Activated naive CD4-positive, alpha-beta T cell treated with anti-CD3 and anti-CD28 coated beads, Interleukin-2, amount 50 U/mL, for 16 hours (primary cell): ENCODE measurements at places on chromosomes 16 and 17.

DNA sequence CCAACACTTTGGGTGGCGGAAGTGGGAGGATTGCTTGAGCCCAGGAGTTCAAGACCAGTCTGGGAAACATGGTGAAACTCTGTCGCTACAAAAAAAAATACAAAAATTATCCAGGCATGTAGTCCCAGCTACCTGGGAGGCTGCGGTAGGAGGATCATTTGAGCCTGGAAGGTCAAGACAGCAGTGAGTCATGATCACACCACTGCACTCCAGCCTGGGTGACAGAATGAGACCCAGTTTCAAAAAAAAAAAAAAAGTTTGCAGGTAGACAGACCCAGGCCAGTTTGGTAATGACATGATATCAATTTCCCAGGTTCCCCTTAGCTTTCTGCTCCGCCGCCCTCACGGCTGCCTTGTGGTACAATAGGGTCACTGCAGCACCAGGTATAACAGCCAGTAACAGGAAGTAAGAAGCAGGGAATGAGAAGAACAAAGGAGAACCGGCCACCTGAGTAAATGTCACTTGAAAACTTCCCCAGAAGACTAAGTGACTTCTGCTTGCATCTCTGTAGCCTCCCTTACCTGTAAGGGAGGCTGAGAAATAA, 201.2 kb upstream of the HSBP1 start:
- no peak for DNase-seq

GRCh38 chr16:21260870-21261791, 17.0 kb downstream of the CRYM start:
- DNase-seq: no peak

- no peak for DNase-seq
Measured at GRCh38 chr16:22663389-22664064, 150.4 kb upstream of the HS3ST2 start.

GRCh38 chr16:25013751-25014499, 1.2 kb downstream of the ARHGAP17 start:
- DNase-seq: no peak

DNA sequence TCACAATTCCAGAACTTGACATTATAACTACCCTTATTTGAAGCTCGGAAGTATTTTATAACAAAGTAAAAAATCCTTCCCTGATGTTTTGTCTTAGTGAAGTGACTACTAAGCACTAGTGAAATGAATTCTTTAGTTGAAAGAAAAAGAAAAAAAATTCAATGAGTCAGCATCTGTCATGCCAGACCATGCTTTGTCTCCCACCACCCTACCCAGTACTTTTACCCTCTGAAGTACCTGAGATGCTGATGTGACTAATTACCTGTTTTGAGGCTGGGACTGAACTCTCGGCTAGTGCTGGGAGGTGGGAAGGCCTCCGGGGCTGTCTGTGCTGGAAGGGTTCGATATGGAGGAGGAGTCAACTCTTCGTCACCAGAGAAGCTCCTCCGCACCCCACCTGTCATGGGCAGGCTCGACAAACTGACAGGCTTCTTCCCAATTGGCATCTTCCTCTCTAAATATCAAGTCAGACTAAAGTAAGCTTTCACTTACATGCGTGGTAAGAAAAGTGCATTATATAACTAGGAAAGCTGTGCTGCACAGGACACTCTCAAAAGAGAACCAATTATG, 19.6 kb downstream of the NME2 start:
- no peak for DNase-seq

- no peak for DNase-seq
Measured at GRCh38 chr16:53915452-53916160, 211.7 kb downstream of the FTO start.
